AG08395 (cell line): ENCODE measurements at places on chromosomes 7 and 10.
A peak's percentile ranks its signal among the peaks of the same experiment; 100 is the strongest.

DNA sequence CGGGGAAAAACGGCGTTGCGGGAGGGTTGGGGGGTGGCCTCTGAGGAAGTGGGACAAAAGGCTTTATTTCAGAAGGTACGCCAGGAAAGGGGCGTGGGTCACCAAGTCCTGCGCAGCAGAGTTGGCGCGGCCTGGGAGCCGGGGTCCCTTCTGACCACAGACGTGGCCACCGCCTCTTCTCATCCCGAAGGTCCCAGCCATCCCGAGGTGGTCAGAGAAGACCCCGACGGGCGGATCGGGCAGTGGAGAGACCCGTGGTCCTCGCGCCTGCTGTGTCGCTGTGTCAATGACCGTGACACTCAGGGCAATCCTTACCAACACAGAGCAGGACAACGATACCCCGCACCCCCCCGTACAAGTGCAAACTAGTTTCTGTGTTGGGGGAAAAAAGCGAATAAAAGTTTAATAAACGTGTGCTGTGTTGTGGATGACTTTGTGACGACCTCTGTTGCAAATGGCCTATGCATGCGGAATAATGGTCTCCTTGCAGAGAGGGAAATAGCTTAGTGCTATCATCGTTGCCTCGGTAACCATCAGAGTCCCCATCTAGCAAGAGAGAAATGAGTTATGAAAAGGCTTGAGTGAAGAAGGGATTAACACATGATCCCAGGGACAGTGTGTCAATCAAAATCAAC, 19.4 kb upstream of the GATA3 start:
- DNase-seq: no peak

- no peak for DNase-seq
Measured at GRCh38 chr7:127322351-127322750, 69.6 kb upstream of the GRM8 start.

- DNase-seq: no peak
Measured at GRCh38 chr7:84177758-84178412, 16.7 kb downstream of the SEMA3A start.

- no peak for DNase-seq
Measured at GRCh38 chr10:27531336-27531847, 27.3 kb downstream of the RAB18 start.

DNA sequence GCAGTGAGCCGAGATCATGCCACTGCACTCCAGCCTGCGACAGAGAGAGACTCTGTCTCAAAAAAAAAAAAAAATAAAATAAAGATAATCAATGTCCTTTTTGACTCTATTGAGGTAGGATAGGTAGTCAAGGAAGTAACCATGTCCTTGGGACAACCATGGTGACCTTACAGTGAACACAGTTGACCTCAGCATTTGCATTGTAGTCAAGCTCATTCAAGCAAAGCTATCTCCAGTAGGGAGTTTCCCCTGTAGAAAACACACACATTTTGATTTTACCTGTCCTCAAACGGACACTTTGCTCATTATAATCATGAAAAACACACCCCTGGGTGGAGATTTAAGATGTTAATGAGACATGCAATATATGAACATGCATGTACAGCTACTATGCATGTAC, 171.7 kb downstream of the KIF20B start:
- DNase-seq: no peak

DNA sequence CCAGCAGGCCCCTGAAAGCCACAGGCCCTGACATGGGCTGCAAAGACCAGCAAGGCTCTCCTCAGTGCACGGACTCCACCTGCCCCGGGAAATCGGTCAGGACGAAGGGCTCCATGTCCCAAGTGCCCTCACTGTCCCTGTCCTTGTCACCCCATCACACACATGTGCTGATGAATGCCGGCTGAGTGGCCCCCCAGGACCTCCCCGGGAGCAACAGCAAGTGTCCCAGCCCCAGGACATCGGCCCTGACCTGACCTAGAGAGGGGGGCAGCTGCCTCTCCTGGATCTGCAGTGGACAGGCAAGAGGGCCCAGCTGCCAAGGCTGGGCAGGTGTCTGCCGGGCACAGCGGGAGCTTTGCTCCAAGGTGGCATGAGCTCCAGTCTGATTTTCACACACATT, 49.8 kb downstream of the STK32C start:
- no peak for DNase-seq

GRCh38 chr10:43120929-43121314, 17.3 kb upstream of the CSGALNACT2 start:
- no peak for DNase-seq

DNA sequence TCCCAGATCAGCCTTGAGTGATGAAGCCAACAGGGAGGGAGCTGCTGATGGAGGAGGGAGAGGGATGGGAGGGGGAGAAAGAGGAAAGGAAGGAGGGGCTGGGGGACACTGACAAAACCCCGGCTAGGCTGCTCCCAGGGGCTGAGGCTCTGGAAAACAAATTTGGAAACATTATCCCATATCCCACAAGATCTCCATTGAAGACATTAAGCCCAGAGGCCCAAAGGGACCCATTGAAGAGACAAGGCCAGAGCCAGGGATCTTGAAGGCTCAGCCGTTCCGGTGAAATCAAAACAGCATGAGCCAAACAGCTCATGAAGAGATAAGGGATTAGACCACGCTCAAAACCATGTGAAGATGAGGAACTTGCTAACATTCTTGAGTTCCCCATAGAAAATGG, 184.3 kb upstream of the ITGB1 start:
- DNase-seq: no peak

DNA sequence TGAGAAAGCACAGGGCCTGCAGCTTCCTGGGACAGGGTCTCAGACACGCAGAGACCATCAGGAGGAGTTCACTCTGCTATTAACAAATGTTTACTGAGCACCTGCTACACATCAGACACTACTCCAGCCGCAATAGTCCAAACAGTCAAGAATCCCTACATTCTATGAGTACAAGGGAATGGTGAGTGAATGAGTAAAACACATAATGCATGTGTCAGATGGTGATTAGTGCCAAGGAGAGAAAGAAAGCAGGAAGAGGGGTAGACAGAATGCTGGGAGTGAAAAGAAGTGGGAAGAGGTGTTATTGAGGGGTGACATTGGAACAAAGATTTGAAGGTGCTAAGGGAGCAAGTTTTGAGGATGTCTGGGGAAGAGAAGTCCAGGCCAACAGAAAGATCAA, 634.2 kb upstream of the GALNT17 start:
- DNase-seq: no peak

- DNase-seq: no peak
Measured at GRCh38 chr7:16040346-16040745, 353.9 kb upstream of the MEOX2 start.

DNA sequence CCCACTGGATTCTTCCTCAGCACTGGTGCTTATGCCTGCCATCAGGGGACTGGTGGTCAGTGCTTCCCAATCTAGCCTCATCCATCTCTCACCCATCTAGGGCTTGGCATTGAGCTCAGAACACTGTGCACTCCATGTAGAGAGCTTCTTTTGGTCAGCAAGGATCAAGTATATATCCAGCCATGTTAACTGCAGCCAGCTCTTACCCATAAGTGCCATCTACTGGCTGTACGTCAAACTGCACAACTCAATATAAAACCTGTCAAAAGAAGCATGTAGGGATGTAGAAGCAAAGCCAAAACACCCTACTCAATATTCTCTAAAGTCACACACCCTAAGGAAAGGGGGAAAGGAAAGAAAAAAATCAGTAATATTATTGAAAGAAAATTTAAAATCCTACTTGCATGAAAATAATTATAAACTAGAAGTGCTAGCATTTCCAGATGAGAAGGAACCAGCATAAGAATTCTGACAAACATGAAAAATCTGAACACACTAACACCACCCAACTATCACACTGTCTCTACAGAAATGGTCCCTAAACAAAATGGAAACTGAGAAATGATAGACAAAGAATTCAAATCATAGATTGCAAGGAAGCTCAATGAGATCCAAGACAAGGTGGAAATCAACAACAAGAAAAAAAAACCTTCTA, 531.1 kb upstream of the STEAP1 start:
- peak; percentile 45 for DNase-seq

DNA sequence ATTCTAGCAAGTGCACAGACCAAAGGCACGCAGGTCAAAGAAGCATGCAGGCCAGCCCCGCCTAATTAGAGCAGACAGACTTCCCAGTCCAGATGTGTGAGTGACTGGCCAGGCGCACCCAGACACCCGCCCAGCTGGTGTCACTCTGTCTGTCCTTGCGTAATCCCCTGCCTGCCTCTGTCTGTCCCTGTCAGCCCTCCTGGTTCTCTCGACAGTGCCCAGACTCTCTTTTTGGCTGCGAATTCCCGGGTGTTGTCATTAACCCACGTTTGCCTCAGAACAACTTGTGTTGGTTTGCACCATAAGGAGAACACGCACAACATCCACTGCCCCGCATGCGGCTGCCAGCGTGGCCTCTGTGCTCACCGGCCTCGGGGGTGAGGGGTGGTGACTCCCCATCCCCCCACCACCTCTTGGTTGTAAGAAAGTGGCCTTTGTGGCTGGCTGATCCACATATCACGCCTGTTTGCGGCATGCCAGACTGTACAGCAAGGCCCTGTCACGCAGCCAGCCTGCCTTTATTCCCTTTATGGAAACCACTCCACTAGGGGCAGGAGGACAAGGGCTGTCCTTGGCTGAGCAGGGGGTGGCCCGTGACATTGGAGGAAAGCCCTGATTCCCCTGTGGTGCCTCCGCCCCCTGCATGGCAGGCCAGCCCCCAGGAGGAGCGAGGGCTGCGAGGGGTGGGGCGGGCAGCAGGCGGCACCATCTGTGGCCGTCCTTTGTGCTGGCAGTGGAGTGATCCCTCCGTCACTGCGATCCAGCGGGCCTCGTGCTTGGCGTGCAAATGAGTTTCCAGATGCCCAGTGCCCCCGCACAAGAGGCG, 72.8 kb upstream of the PPIF start:
- peak; percentile 76 for DNase-seq

DNA sequence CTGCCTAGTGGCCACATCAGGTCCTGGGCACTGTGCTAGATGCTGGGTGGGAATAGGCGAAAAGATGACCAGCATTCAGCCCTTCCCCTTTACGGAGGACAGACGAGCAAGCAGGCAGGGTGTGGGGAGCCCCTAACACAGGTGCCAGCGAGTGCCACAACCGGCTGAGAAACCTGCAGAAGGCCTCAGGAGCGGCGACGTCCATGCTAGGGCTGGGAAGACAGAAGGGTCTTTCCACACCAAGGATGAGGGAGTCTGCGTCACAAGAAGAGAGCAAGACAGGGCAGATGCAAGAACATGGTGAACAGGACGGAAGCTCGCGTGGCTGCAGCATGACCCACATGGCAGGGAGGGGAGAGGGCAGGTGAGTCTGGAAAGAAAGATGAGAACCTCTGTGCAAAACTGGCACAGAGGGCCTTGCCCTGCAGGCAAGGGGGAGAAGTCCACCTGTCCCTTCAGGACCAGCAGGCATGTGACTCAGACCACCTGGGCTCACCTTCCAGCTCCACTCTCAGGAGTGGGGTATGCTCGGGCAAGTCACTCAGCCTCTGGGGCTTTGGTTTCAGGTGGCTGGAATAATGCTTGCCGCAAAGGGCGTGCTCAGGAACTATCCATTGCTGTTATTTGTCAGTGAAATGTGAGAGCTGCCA, 36.6 kb downstream of the KCNH2 start:
- DNase-seq: no peak

DNA sequence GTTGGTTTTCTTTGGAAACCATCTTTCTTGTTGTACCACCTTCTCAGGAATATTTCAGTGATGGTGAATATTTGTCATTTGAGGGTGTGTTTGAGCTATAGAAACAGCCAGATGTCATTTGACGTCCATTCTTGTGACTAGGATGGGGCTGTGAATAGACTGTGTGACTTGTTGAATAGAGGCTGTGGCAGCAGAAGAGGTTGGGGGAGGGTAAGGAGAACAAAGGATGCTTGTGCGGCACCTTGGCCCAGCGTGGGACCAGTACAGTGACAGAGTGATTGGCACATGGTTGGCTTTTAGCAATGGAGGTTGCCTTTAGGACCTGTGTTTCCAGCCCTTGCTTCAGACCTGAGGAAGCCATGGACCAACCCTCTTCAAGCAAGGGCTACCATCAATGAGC, 11.3 kb downstream of the DMBT1 start:
- DNase-seq: no peak

GRCh38 chr7:66125052-66125694, 10.5 kb downstream of the CRCP start:
- no peak for DNase-seq

- no peak for DNase-seq
Measured at GRCh38 chr7:50273870-50274269, 30.6 kb upstream of the IKZF1 start.
